ENCODE measurements at places on chromosomes 6 and 20.

- no peaks in the 10 kb centered on the region for H3K4me1 ChIP-seq
- no peak overlapping the region for H3K27ac ChIP-seq
- no peaks in the 10 kb centered on the region for H3K27me3 ChIP-seq
- no peaks in the 10 kb centered on the region for H3K36me3 ChIP-seq
- DNase-seq: no peak
These were observed 47.2 kb downstream of the FOXA2 start for GRCh38 chr20:22536956-22537756.

- H3K4me3 ChIP-seq: no peak overlapping the region
- H3K36me3 ChIP-seq: no peaks in the 10 kb centered on the region
- H3K4me1 ChIP-seq: peaks cover 83% of the 10 kb centered on the region
- H3K27me3 ChIP-seq: no peaks in the 10 kb centered on the region
These were observed 50.2 kb downstream of the NUDT3 start for GRCh38 chr6:34342247-34342646.

GRCh38 chr6:37353761-37354525 is at the start of gene RNF8:
Gene RNF8, plus strand, starts transcription at chr6:37353983. Its CDS starts 182 bp downstream, at chr6:37354165.
- no peak within 1 kb of the TSS for H3K27ac ChIP-seq
- peak within 1 kb of the TSS; percentile 77 for H3K4me3 ChIP-seq
- no peaks in the 10 kb centered on the region for H3K36me3 ChIP-seq

DNA sequence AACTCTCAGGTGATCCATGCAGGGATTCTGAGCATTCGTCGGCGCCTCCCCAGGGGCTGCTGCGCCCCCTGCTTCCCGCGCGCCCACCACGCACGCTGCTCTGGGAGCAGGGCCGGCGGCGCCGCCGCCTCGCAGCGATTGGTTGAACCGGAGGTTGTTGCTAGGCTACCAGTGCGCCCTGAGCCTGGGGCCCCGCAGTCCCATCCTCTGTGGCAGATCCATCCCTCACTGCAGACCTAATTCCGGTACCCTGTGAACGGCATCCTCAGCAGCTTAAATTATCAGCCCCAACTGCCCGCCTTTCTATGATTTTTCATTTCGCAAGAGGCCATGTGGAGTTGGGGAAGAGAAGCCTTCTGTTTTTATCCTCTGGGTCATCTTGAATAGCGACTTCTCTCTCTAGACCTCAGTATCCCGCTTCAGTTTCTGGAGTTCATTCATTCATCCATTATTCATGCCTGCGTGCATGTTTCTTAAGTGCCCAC is 15.4 kb downstream of the PNPLA1 start:
- H3K27me3 ChIP-seq: no peaks in the 10 kb centered on the region
- no peak overlapping the region for H3K27ac ChIP-seq
- no peak for DNase-seq
- no peaks in the 10 kb centered on the region for H3K4me1 ChIP-seq
- H3K36me3 ChIP-seq: no peaks in the 10 kb centered on the region
- no peak overlapping the region for H3K4me3 ChIP-seq

- H3K27me3 ChIP-seq: no peaks in the 10 kb centered on the region
- H3K4me3 ChIP-seq: no peak overlapping the region
- peaks cover 16% of the 10 kb centered on the region for H3K4me1 ChIP-seq
- no peaks in the 10 kb centered on the region for H3K36me3 ChIP-seq
These were observed 30.6 kb upstream of the FOXC1 start for GRCh38 chr6:1579096-1579495.

GRCh38 chr6:79993911-79994309 is 10.5 kb upstream of the TTK start:
- H3K27me3 ChIP-seq: no peaks in the 10 kb centered on the region
- no peak for DNase-seq
- H3K4me1 ChIP-seq: no peaks in the 10 kb centered on the region
- H3K36me3 ChIP-seq: no peaks in the 10 kb centered on the region
- no peak overlapping the region for H3K27ac ChIP-seq
- H3K4me3 ChIP-seq: no peak overlapping the region

GRCh38 chr6:39892490-39893129 is 41.7 kb downstream of the MOCS1 start:
- H3K27ac ChIP-seq: peak overlapping the region; percentile 66
- H3K27me3 ChIP-seq: no peaks in the 10 kb centered on the region
- peak; percentile 66 for DNase-seq

DNA sequence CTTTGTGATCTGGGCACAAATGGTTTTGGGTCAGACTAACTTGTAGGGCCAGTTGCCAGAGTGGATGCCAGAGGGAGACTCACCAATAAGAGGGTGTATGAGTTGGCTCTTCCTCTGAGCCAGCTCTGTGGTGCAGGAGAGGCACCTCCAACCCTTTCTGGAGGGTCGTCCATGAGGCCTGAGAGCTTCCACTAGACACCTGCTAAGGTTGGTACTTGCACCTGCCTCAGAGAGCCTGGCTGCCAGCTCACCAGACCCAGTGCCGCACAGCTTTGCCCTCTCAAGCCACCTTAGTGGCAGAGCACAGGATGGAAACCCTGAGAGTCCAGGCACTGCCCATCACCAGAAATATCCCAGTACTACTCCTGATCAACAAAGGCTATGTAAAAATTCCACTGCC is 504.3 kb downstream of the EYS start:
- no peak overlapping the region for H3K27ac ChIP-seq
- H3K27me3 ChIP-seq: no peaks in the 10 kb centered on the region
- no peaks in the 10 kb centered on the region for H3K36me3 ChIP-seq
- no peak overlapping the region for H3K4me3 ChIP-seq
- no peak for DNase-seq

- H3K36me3 ChIP-seq: no peaks in the 10 kb centered on the region
- DNase-seq: no peak
- no peaks in the 10 kb centered on the region for H3K4me1 ChIP-seq
- no peak overlapping the region for H3K4me3 ChIP-seq
- no peaks in the 10 kb centered on the region for H3K27me3 ChIP-seq
These were observed 291.1 kb downstream of the CLIC5 start for GRCh38 chr6:45724511-45724910.

DNA sequence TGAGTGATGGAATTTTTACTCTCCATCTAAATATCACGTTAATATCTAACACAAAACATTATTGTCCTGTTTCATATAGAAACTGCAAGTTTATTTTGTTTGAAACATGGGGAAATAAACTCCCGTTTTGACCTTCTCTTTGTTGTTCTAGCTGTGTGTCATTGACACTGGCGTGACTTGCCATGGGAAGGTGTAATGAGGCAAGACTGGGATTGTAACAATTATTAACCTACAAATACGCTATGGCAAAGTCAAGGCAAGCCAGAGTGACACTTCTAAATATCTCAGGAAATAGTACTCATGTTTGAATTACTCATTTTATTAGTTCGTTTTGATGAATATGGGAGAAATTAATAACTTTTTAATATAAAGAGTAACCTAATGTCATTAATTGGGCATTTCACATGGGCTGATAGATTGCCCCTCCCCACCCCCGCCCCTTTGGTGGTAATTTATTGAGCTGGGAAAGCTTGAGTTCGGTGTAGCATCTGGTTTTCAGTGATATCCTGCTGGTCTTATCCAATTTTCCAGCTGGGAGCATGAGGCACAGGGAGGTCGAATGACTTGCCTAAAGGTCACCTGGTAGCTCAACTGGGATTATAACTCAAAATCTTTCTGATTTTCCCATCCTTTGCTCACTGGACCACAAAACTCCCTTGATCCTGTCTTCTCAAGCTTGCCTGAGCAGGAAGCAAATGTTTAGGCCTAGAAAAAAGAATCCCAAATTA is 380.6 kb upstream of the JAG1 start:
- H3K27me3 ChIP-seq: no peaks in the 10 kb centered on the region
- no peak overlapping the region for H3K4me3 ChIP-seq
- H3K27ac ChIP-seq: no peak overlapping the region
- DNase-seq: no peak
- no peaks in the 10 kb centered on the region for H3K36me3 ChIP-seq

DNA sequence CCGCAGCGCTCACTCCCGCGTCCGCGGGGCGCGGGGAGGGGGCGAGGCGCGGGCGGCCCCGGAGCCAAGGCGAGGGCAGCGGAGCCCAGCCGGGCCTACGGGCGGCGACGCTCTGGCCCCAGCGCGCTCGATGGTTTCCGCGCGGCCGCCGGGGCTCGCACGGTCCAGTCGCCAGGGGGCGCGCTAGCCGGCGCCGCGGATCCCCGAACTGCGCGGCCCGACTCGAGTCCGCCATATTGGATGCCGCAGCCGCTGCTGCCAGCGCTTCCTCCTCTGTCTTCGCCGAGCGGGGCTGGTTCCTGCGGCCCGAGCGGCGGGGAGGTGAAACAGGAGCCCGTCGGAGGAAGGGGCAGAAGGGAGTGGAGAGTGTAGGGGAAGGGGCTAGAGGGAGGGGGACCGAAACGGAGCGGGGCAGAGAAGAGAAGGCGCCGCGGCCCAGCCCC is at the start of gene SCAF8:
Gene SCAF8 (plus strand): TSS at position 234 of the 443 bp plus-strand sequence. CDS start 485 bp downstream, outside the sequence.
- H3K36me3 ChIP-seq: no peaks in the 10 kb centered on the region
- DNase-seq: peak; percentile 60
- peak within 1 kb of the TSS; percentile 94 for H3K4me3 ChIP-seq

DNA sequence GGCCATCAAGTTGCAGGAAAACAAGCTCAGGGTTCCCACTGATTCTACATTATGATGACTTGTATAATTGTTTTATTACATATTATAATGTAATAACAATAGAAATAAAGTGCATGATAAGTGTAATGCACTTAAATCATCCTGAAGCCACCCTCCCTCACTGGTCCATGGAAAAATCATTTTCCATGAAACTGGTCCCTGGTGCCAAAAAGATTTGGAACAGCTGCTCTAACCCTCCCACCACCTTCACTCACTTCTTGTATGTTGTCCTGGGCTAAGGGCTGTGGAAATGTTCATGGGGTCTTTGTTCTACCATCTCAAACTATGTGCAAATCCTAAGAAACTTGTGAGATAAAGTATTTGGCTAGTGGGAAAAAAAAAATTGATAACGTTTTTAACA is 133.8 kb downstream of the LRRC1 start:
- H3K36me3 ChIP-seq: no peaks in the 10 kb centered on the region
- H3K4me3 ChIP-seq: no peak overlapping the region
- no peak overlapping the region for H3K27ac ChIP-seq
- no peaks in the 10 kb centered on the region for H3K4me1 ChIP-seq
- no peak for DNase-seq
